Lung microvascular endothelial cell (primary cell): ENCODE measurements at places on chromosomes 7 and 10. TPM values are rescaled to one million over a fixed set of nuclear protein-coding genes. Genes with fewer than 3 reads are reported as not detected.

Gene AKR1D1
- total RNA-seq = not detected in 2 replicates

Gene RBP3
- not detected in 2 replicates for total RNA-seq

Gene SEMA3A
- total RNA-seq = 21.6 and 56.7 TPM in 2 replicates

Gene FAM131B
- total RNA-seq = under 0.01 and 0.22 TPM in 2 replicates
